ENCODE measurements at places on chromosomes 5 and 9.

- DNase-seq: no peak
Measured at GRCh38 chr9:98992885-98993569, 49.3 kb downstream of the COL15A1 start.

DNA sequence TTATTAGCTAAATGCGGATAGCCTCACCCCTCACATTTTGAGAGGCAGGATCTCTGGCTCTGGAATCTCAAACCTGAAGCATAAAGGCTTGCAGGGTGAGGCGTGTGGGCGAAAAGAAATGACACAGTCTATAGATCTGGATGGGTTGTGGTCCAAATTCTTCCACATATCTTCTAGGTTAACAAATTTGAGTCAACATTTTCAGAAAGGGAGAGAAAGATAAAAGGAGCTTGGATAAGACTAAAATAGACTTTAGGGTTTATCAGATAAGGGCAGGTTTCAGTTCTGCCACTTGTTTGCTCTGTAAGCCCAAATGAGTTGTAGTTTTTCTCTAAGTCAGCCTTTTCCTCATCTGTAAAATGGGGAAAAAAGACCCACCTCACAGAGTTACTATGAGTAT lies 220.9 kb downstream of the TRIM32 start:
- no peak for DNase-seq

DNA sequence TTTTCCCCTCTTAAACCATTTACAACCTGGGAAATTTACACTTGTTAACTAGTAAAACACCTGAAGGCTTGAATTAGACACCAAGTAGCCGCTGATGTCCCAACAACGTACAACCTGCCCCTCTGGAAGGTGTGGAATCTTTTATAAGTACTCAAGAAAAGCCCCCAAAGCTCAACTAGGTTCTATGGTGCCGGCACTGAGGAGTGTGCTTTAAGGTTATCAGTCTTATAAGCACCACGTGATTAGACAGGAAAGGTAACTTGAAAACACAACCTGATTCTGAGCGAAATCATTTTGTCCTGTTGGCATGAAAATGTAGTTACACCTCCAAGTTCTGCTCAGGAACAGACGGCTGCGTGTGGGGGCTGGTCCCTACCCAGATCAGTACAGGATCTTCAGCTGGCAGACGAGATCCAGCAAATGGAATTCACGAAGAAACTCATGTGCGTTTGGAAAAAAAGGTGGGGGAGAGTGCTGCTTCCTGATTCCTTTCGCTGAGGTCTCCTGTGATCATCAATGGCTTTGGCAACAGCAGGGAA lies 195.5 kb downstream of the MEF2C start:
- DNase-seq: no peak

DNA sequence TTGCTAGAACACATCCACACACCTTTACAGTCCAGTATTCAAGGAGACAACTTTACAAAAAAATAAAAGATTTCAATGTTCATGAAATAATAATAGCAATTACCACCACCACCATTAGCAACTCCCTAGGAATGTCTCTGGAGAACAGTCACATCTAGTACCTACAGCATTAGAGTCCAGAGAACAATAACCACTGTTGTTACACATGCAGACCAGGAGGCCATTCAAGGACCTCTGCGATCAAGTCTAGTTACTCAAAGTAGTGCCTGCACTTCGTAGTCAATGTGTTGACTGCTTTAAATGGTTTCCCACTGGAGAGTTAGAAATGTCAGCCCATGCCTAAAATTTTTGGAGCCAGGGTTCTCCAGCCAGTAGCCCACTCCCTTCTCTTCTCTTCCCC lies 244.4 kb downstream of the DEPDC1B start:
- DNase-seq: no peak

DNA sequence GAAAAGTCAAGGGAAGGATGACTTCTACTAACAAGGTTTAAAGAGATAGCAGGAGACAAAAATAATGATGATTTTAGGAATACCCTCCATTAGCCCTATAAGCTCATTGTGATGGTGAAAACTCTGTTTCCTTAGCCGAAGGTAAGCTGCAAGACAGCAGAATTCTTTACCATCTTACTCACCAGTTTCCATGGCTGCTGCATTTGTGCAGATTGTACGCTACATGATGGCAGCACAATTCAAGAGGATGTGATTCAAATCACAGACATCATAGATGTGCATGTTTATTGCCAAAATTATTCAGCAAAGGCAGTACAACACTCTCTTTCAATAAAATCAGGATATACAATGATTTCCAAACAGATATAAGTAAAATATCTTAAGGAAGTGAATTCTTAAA lies 175.6 kb downstream of the SPATA31D1 start:
- DNase-seq: no peak
